NCI-H2171 treated with DMSO at 0.1 percent for 48 hours (cell line): ENCODE measurements at places on chromosomes 16 and 17.
A peak's percentile ranks its signal among the peaks of the same experiment; 100 is the strongest.

DNA sequence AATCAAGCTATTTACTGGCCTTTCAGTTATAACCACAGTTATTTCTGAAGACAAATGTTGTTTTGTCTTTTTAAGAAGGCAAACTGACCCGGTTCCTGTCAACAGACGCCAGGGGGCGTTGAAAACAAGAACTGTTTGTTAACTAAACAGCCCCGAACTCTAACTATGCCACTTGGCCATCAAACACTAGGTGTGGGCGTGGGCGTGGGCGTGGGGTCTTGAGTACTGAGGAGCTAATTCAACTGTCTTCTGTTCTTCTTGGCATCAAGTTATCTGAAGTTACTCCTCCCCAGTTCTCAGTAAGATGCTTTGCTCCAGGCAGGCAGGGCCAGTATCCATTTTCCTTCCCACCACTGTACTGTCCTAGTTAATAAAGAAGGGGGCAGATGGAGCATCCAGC lies 63.3 kb upstream of the MTMR4 start:
- DNase-seq = peak; percentile 24

DNA sequence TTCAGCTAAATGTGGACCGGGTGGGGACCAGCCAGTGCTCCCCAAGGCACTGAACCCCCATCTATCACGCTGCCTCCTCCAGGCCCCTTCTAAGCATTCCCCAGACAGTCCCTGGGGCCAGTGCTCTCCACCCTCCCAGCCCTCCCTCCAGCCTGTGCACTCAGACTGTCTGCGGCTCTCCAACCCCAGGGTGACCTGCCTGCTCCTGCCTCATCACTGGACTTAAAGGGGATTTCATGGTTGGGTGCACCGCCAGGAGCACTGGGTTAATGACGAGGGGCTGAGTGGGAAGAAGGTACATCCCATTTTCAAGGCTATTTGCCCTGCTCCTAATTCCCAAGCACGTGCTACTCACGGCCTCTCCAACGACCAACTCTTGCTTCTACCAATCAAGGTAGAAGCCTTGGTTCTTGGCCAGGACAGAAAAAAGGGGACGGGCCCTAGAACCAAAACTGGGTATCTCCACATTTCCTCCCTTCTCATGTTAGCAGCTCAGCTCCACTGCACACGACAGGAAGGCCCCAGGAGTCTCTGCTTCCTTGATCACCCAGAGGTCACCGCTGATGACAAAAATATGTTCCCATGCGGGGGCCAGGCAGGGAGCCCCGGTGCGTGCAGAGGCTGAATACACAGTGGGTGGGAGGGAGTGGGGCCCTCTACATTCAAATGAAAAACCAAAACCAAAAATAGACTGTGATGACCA lies 3.5 kb upstream of the ABR start:
- DNase-seq = no peak

GRCh38 chr17:16255481-16255921 lies 38.5 kb downstream of the PIGL start:
- DNase-seq = no peak

- DNase-seq = no peak
Measured at GRCh38 chr17:7355053-7355452, at the start of gene TMEM95. TMEM95 (plus strand) TSS chr17:7355156; CDS start chr17:7355205, 49 bp downstream.

- no peak for DNase-seq
Measured at GRCh38 chr16:12611916-12612597, 191.6 kb downstream of the CPPED1 start.

GRCh38 chr17:65918500-65918899 lies 273.4 kb downstream of the CEP112 start:
- no peak for DNase-seq

- DNase-seq = no peak
Measured at GRCh38 chr17:20952183-20952582, 90.6 kb downstream of the USP22 start.

DNA sequence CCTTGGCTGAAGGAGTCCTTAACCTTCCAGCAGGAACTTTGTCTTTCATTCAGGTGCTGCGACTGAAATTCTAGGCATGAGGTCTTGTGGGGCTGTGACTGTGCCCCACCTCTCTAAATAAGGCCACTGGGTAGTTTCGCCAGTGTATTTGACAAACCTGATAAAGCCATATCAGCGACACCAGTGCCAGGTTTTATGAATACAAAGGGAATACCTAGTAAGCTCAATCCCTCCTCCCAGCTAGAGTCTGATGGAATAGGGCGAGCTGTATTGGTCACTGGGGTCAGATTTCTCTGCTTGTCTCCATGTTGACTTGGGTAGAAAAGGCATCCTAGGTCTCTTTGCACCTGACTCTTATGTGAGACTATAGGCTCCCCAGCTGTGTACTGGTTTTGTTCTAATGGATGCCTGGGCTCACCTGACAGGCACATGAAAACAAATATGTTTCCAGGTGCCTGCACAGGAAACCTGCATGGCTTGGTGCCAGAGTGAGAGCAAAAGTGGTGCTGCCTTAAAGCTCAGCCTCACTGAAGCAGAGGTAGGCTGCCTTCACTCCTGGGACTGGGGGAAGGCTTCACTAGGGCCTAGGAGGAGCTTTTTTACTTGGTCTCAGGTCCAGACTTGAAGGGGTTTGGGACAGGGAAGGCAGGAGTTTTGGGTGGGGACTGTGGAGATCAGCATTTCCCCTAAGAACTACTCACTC lies 8.3 kb downstream of the SLC7A6 start:
- DNase-seq = peak; percentile 90

GRCh38 chr16:57148481-57148880 lies 37.4 kb downstream of the PSME3IP1 start:
- DNase-seq = no peak

DNA sequence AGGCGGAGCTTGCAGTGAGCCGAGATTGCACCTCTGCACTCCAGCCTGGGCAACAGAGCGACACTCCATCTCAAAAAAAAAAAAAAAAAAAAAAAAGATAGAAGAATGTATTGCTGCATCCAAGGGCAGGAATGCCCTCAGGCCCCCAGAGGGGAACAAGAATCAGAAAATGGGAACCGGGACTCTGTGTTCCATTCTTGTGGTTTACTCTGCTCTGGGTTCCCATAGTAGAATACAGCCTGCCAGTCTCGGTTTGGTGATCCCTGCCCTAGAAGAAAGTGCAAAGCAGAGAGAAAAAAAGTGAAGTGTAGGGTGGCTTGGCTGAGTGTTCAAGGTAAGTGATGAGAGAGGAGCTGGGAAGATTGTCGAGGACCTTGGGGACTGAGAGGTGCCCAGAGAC lies 27.4 kb upstream of the KDM6B start:
- no peak for DNase-seq

DNA sequence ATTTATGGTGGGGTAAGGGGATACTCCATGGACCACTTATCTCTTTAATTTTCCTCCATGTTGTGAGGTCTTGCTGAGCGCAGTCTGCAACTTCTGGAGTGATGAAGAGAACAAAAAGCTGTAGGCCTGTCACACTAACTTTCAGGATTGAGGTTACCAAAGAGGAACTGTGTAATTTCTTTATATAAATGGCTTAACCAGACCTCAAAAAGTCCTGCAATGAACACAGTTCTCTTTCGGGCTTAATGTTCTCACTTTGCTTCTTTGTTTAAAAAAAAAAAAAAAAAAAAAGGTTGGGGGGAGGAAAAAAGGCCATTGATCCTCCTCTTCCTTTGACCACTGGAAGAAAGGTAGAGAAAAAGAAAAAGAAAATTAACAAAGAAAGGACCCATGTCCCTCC lies 86.8 kb upstream of the SOX9 start:
- no peak for DNase-seq

DNA sequence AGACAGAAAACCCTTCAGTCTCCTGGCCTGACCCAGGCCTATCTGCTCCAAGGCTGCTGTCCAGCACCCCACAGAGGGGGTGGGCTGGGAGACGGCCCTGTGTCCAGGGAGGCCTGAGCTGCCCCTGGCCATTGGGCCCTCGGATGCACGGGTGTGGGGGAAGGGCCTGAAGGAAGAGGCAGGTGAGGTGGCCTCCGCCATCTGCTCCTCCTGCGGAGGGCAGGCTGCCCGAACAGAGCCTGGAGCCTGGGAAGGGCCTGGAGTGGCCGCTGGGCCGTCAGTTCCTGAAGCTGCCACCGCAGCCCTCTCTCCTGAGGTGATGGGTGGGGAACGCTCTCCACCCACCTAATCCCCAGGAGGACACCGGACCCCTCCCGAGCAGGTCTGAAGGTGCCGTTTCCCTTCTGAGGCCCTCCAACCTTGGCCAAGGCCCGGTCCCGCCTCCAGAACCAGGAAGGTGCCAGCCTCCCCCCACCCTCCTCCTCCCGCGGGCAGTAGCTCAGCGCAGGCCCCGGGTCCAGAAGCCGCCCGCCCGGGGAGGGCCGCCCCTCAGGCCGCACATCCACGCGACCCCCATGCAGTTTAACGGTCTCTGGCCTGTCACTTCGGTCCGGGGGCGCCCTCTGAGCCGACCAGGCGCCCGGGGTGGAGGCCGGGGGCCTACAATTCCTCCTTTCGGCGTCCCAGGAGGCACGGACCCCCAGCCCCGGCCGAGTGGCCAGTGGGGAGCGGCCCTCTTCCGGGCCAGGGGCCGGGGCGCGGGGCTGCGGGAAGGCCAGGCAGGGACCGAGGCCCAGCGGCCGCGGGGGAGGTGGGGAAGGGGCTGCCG lies 835 bp downstream of the FBXL16 start:
- no peak for DNase-seq

DNA sequence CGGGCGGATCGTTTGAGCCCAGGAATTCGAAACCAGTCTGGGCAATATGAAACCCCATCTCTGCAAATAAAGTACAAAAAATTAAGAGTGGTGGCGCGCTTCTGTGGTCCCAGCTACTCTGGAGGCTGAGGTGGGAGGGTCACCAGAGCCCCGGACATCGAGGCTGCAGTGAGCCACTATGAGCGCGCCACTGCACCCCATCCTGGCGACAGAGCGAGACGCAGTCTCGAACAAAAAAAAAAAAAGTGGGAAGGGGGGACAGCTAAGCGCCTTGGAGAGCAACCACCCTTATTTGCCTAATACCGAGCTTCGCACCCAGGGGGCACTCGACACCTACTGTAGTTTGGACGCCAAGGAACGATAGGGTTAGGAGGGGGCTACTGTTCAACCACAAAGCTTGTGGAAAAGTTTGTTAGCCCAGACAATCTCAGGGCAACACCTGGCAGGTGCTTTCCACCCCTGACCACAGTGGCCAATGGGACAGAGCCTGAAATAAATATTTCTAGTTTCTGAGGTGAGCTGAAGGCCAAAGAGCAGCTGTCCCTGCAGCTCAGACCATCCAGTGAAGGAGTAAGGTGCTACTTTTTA lies 847 bp upstream of the PSMC3IP start:
- DNase-seq = peak; percentile 92

DNA sequence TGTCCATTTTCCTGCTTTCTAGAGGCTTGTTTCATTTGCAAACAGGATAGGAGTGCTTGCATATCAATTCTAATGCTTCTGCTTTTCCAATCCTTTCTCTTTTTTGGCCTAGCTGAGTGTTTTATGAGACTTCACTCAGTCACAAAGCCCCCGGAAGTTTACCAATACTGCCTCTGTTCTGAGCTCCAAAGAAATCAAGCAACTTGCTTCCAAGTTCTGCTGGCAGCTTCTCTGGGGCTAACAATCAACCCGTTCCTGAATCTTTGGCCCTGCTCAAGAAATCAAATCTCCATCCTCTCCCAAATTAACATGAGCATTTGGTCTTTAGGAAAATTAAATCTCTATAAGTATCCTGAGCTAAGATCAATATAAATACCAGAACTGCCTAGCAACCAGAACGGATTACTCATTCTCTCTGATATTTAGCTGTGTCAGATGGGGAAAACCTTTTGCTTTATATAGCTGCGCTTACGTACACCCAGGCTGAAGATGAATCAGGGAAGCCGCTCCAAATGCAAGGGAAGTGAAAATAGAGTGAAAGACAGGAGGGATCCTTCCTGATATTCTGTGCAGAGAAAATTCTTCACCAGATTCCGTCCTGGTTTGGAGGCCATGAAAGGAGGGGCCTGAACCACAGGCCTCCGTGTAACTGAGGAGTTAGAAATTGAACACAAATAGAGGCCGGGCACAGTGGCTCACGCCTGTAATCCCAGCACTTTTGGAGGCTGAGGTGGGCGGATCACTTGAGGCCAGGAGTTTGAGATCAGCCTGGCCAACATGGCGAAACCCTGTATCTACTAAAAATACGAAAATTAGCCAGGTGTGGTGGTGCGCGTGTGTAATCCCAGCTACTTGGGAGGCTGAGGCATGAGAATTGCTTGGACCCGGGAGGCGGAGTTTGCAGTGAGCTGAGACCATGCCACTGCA lies 23.3 kb upstream of the GRB2 start:
- no peak for DNase-seq

DNA sequence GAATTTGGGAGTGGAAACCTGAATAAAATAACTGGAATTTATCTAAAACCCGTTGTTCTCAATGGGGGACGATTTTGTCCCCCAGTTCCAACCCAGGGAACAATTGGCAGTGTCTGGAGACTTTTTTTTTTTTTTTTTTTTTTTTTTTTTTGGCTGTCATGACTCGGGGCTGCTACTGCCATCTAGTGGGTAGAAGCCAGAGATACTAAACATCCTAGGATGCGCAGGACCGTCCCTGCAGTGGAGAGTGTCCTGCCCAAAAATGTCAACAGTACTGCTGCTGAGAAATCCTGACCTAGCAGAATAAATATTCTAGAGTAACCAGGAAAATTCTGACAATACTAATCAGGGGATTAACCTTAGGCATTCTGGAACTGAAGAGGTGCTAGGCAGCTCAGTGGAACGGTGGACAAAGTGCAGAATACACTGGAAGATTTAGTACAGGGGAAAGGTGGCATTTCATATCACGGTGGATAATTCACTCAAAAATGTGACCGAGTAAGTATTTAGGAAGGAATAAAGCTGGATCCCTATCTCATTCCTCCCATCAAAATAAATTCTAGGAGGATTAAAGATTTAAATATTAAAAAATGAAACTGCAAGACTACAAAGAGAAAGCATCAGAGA lies 107.6 kb downstream of the SPECC1 start:
- peak; percentile 56 for DNase-seq

DNA sequence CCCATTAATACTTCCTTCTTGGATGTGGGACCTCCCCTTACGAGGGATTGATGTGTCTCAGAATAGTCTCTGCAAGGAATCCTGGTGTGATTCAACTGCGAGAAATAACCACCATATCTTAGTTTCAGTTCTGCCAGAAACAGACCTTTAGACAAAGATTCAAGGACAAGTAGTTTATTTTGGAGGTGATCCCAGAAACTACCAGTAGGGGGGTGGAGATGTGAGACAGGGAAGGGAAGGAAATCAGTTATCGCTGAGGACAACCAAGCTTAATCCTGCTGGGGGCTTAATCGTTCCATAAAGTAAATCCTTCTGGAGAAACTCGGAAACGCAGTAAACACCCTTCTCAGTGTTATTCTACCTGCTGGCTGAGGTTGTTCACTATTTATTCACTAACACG lies 5.0 kb upstream of the SDR42E1 start:
- DNase-seq = peak; percentile 5

GRCh38 chr16:57609541-57610401 lies 18.7 kb upstream of the ADGRG1 start:
- DNase-seq = peak; percentile 53

DNA sequence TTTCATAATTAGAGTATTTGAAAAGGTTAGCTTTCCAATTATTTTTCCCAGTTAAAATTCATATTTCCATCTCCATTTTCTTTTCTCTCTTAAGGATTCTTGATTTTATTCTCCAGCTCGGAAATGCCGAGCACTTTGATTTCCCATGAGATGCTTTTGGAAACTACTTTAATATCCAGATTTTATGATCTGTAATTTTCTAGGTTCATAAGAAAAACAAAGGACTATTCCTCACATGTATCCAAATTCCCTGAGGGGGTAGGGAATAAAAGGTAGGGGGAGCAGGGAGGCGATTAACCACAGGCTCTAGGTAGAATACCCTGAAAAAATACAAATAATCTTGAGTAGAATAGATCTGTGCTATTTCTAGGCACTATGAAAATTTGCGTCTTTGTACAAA lies 938 bp downstream of the RNF43 start:
- no peak for DNase-seq
